ENCODE measurements at places on chromosomes 4 and X. TPM values are rescaled to one million over a fixed set of nuclear protein-coding genes. Genes with fewer than 3 reads are reported as not detected.
A peak's percentile ranks its signal among the peaks of the same experiment; 100 is the strongest.

The ARX gene
- total RNA-seq, result 10.6 TPM

- no peak for DNase-seq
Observed at GRCh38 chrX:3990569-3990968, 277.1 kb upstream of the PRKX start.

DNA sequence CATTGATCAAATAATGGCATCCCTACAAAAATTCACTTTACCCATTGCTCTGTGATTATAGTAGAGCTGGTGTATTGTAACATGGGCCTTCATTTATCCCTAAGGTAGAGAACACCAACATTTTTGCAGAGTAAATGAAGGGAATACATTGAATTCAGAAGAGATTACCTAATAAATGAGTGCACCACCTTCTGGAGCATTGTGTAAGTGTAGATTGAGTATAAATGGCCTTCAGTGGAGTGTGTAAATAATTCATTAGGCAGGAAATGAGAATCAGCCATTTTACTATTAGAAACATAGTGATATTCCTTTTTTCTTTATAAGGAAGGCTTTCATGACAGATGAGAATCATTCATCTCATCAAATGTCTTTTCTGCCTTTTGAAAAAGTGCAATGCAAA is 155.8 kb downstream of the FAM47B start:
- DNase-seq, result no peak

GRCh38 chrX:2967998-2968909 is 38.1 kb upstream of the ARSH start:
- DNase-seq, result no peak

GRCh38 chr4:94911106-94911505 is 153.4 kb downstream of the BMPR1B start:
- DNase-seq, result no peak

DNA sequence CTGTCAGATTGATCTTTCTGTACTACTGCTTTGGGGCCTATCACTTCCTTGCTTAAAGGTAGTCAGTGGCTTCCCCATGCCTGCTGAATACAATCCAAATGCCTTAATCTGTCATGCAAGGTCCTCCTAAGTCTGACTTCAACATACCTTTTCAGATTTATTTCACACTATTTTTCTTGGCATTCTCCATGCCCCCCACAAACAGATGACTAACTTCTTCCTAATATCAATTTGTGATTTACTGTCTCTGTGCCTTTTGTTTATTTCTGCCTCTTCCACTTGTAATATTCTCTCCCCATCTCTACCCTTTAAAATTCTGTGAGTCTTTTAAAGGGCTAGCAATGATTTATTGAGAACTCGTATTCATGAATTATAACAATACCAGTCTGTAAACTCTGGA is 41.8 kb downstream of the OCRL start:
- no peak for DNase-seq

DNA sequence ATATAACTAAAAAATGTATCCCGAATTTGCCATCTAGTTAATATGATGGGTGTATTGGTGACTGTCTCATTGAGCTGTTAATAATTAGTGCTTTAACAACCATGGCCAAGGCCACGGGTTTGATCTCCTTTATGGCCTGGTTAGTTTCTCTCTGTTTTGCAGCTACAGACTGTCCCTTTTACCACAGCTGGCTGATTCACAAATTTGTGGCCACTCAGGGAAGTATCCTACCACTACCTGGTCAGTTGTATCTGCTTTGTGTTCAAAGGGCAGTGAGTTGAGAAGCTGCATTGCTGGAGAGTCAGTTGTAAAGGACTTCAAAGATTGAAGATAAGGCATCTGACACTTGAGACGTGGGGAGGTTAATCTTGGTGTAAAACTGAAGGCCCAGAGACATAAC is 219.1 kb upstream of the BMP3 start:
- no peak for DNase-seq

DNA sequence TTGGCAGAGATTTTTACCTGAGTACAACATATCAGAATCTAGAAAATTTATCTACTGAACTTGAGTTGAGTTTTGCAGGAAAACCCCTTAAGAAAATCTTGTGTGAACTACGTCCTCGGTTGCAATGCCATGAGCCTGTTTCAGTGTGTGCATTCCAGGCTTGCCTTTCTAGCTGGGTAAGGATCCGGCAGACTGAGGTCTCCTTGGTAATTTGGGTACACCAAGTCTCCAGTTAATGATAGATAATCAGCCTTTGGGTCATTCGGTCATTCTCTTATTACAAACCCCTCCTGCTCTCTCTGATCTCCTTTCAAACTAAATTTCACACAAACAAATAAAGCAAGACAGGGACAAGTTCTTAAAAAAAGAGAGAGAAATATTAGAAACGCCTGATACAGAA is 5.9 kb upstream of the HAND2 start:
- no peak for DNase-seq

DNA sequence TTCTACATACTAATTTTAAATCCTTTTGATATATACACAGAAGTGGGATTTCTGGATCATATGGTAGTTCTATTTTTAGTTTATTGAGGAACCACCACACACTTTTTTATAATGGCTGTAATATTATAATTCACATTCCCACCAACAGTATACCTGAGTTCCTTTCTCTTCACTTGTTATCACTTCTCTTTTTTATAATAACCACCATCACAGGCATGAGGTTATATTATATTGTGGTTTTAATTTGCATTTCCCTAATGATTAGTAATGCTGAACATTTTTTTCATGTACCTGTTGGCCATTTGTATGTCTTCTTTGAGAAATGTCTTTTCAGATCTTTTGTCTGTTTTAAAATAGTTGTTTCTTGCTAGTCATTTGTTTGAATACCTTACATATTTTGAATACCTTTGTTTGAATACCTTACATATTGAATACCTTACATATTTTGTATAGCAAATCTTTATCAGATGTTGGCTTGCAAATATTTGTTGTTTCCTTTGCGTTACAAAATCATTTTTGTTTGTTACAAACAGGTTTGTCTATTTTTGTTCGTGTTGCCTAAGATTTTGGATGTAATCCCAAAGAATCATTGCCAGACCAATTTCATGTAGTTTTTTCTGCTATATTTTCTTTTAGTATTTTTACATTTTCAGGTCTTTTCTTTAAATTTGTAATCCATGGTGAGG is 198.5 kb upstream of the KLF8 start:
- DNase-seq, result no peak

DNA sequence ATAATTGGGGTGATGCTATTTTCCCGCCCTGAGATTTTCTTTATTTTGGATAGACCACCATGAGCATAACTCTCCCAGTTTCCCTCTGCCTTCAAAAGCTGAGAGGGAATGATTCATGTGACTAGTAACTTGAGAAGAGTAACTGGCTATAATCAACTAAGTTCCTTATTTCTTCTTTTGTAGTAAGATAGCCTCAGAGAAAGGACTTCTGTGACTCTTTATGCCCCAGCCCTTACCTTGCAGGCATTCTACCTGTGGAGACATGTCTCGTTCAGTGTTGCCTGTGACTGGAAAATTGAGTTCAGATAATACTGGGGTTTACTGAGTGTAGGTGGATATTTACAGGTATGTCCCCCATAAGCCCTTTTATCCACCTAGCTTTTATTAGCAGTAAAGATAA is 715.4 kb upstream of the HS3ST1 start:
- no peak for DNase-seq

- peak; percentile 14 for DNase-seq
Observed at GRCh38 chrX:103520386-103520785, 1.1 kb upstream of the RAB40A start.

DNA sequence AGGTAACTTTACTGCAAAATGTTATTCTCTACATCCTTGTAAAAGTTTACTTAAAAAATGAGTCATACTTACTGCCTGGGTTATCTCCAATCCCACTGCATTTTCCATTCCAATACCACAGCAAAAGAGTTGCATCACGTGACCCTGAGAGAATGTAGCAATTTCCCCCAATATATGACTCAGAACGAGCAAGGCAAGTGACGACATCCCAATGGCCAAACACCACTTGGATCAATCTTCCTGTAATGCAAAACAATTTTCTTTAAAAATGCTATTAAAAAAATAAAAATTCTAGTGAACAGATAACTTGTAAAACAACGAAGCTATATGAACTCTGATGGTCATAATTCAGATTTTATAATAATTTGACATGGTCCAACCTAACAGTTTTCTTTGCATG is 224.3 kb downstream of the DCLK2 start:
- DNase-seq, result no peak

- peak; percentile 35 for DNase-seq
Observed at GRCh38 chr4:176002007-176002613, 63.5 kb upstream of the WDR17 start.

DNA sequence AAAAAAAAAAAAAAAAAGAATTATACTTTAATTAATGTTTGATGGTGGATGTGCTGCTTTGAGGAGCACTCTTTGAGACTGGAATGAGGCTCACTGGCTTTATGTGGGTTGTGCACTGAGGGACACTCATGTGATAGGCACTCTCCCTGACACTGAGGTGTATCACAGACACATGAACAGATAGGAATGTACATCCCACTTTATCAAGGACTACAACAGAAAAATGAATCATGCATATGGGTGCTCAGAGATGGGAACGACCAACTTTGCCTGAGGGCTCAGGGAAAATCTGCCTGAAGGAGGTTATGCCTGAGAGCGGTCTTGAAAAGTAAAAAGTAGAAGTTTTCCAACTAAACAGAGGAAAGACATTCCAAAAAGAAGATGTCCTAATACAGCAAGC is 97.7 kb upstream of the RBPJ start:
- DNase-seq, result no peak

DNA sequence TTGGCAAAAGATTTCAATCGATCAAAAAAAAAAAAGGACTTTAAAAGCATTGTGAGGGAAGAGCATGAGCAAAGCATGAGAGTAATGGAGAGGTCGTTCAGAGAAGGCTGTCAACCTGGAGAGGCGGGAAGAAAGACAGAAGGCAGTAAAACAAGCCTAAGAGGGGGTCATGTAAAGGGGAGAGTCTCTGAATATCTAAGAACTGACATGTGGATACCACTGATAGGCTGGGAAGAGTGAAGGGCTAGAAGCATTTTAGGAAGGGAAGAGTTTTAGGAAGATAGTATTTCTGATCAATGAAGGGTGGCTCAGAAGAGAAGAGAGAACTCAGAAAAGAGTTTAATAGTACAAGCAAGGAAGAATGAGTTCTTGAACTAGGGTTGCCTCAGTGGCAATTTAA is 7.5 kb downstream of the FAM9C start:
- DNase-seq, result no peak

DNA sequence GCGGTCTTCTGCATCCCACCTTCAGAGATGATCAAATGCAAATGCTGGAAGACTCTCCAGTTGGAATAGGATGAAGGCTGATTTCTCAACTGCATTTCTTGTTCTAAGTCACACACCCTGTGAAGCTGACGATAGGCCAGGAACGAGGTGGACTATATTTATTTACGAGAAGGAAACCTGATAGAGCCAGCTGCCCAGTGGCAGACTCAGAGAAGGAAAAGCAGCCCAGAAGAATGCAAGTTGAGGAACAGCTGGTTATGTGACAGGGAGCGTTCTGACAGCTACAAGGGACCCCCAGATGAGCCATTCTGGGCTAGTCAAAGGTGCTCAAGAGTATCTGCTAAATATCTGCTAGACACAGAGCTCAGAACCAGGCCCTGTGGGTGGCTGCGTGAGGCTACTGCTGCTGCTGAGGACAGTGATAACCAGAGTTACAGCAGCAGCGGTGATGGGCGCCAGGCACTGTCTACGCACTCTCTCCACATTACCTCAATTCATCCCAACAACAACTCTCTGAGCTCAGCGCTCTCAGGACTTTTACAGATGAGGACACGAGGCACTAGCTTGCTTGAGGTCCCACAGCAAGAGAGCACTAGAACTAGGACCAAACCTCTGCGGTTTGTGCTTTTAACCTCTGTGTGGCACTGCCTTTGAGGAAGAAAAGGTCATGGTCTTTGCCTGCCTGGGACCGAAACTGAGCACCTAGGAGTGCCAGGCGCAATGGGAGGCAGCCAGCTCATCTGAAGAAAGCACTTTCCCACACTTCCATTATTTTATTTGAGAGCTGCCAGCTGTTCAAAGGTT is 69.0 kb downstream of the GATB start:
- DNase-seq, result no peak

- DNase-seq, result no peak
Observed at GRCh38 chrX:31929366-31929765, 857.5 kb upstream of the FTHL17 start.

GRCh38 chrX:123753656-123754350 is 21.0 kb upstream of the THOC2 start:
- DNase-seq, result no peak

- no peak for DNase-seq
Observed at GRCh38 chr4:101284546-101284945, 62.8 kb downstream of the PPP3CA start.

GRCh38 chr4:11774346-11774745 is 345.7 kb upstream of the HS3ST1 start:
- DNase-seq, result no peak

GRCh38 chr4:18578307-18578706 is 556.8 kb upstream of the LCORL start:
- no peak for DNase-seq

GRCh38 chr4:24564488-24564887 is 19.9 kb downstream of the DHX15 start:
- DNase-seq, result no peak

DNA sequence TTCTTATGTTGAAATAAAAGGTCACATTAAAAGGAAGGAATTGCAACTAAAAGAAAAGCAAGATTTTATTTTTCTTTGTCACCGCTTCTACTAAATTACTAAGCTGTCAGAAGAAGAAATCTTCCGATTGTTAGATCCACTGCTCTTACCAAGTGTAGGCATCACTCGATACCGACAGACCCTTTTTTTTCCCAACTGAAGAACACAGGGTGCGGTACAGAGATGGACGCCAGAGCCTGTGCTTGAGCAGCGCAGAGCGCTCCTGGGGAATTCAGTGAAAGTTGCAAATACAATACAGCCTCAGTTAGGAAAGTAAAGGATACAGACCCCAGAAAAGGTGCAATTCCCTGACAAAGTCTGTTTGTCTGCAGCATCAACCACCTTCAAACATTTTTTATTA is 94.9 kb upstream of the WDR17 start:
- DNase-seq, result no peak

DNA sequence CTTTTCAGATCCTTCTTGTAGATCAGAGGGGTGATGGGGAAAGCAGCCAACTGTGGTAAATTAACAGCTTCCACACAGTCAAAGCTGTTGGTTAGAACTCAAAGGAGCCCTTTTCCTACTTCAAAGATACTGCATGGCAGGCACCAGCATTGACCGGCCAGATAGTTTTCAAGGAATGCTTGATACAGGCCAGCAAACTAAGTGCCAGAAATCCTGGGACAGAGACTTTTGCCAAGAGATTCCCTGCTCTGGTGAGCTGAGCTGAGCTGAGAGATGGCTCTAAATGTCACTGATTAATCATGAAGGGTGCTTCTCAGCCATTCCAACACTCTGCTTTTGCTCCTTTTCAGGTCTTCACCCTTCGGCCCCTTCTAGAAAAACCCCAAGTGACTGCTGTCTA is 131.6 kb upstream of the MED14 start:
- DNase-seq, result no peak

DNA sequence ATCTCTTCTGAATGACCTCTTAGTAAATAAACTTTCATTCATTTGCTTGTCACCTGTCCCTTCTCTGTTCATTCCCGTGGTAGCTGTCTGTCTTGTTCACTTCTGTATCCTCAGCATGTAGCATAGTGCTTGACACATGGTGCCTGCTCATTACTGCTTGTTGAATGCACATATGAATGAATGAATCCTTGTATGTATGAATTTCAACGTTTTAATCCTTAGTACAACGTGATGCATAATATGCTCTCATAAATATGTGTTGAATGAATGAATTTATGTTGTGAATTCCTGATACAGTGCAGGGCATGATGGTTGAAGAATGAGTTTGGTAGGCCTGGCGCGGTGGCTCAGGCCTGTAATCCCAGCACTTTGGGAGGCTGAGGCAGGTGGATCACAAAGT is 3.0 kb downstream of the TLR10 start:
- DNase-seq, result no peak
